ENCODE measurements at places on chromosomes 12 and 14.
A peak's percentile ranks its signal among the peaks of the same experiment; 100 is the strongest.

GRCh38 chr12:64392221-64392620, 1.7 kb upstream of the C12orf56 start:
- peak; percentile 71 for DNase-seq

- no peak for DNase-seq
Measured at GRCh38 chr14:99189201-99189801, 82.7 kb downstream of the BCL11B start.

DNA sequence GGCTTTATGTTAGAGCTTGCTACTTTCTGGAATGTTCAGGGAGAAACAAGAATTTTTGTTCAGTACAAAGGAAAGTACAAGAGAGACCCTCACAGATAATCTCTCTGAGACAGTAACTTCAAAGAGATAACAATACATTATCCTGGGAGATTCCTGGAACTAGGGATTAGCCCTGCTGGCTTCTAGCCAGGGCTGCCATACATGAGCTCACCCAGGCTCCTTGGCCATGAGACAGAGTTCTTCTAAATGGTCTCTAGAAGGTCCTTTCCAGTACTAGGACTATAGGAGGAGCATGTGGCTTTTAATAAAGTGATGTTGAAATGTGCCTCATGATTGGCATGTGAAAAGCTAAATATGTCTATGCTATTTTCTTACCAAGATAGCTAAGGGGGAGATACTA, 342.5 kb downstream of the EMP1 start:
- peak; percentile 15 for DNase-seq

DNA sequence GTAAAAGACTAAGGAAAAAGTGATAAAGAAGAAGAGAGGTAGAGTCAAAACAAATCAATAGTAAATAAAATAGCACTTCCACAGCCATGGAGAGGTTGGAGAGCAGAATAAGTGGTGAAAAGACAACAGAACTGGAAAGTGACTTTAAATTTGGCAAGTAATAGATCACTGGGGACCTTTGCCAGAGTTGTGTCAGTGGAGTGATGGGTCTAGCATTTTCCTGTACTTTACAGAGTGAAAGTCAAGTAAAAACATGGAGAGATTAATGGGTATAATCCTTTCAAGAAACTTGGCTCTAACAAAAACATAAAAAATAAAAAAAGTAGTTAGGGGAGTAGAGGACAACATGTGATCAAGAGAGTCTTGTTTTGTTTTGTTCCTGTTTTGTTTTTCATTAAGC, 502.2 kb upstream of the RPL10L start:
- no peak for DNase-seq

DNA sequence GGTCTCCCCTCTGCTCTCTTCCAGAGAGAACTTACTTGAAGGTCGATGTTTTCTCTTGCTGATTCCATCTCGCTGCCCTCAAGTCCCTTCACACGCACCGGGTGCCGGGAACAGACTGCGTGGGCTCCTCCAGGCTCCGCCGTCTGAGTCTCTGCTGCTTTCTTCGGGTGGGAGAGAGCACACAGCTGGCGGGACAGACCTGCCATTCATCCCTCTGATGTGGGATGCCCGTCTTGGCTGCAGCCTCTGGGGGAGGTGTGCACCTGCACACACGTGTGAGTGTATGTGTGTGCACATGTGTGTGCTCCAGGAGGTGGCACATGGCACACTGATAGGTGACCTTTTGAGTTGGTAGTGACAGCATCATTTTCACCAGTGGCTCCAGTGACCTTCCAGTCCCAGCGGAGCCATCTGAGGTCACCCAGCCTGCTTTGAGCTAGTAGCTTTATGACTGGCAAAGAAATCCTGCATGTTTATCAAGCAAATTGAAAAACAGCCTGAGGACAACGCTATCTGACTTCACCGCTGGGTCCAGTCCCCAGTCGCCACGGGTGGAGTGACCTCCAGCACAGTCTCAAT, at the start of gene NINJ2:
TSS of gene NINJ2 (minus strand) at position 153 of the 579 bp plus-strand sequence. CDS start at position 68, 85 bp downstream.
- DNase-seq = no peak

DNA sequence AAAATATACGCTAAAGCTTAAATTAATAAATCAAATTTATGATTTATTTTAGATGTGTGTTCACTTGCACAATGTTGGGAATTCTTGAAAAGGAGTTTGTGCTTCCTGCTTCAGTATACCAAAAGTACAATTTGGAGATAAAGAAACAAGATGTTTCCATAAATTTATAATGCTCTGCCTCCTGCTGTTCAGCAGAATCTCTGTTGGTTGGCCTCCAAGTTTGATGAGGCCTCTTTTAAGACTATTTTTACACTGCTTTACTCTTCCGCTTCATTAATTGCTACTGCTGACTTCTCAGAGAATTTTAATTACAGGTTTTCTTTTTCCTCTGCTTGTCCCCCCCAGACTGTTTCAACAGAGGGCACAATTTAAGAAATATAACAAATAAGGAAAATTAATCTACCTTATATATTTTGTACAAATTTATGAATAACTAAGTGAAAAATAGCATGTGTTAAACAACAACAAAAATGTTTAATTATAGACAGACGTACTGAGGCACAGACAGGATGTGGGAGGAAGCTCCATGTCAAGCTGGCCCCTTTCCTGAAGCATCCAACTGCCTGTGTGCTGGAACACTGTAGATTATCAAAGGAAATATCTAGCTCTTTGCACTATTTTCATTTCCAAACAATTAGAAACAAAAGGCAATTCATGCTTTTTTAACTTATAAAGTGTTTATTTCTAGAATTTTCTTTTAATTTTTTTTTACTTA, 83.9 kb downstream of the PIK3C2G start:
- peak; percentile 10 for DNase-seq

Measured in fibroblast of mammary gland (primary cell).